NCI-H1930 (cell line): ENCODE measurements at places on chromosomes 13 and 19.

DNA sequence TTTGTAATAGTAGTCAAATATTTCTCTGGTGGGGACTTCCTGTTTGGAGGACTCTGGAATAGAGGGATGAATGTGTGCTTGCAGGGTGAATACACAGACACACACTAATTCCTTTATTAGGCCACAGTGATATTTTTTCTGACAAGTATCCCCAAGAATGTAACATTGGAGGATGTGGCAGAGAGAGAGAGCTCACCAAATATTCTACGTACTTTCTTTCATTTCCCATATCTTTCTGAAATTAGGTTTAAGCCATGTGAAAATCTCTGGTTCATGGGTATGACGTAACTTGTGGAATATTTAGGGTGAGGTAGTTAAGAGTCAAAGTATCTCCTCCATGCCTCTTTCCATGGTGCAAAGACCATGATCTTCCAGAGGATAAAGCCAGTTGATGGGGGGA lies 463.4 kb downstream of the DIAPH3 start:
- DNase-seq, result no peak

DNA sequence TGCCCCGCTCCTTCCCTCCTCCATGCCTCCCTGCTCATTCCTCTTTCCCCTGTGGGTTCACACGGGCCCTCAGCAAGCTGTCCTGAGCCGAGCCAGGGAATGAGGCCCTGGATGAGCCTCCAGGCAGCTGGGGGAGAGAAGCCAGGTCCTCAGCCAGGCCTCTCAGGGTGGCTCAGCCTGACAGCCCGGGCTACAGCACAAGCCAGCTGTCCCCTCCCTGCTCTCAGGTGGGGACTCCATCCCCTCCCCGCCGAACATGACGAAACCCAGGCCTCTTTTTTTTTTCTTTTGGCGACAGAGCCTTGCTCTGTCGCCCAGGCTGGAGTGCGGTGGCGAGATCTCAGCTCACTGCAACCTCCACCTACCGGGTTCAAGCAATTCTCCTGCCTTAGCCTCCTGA lies 40.0 kb upstream of the MATK start:
- DNase-seq, result no peak

GRCh38 chr19:33055718-33056117 lies 9.0 kb downstream of the RHPN2 start:
- DNase-seq, result no peak

DNA sequence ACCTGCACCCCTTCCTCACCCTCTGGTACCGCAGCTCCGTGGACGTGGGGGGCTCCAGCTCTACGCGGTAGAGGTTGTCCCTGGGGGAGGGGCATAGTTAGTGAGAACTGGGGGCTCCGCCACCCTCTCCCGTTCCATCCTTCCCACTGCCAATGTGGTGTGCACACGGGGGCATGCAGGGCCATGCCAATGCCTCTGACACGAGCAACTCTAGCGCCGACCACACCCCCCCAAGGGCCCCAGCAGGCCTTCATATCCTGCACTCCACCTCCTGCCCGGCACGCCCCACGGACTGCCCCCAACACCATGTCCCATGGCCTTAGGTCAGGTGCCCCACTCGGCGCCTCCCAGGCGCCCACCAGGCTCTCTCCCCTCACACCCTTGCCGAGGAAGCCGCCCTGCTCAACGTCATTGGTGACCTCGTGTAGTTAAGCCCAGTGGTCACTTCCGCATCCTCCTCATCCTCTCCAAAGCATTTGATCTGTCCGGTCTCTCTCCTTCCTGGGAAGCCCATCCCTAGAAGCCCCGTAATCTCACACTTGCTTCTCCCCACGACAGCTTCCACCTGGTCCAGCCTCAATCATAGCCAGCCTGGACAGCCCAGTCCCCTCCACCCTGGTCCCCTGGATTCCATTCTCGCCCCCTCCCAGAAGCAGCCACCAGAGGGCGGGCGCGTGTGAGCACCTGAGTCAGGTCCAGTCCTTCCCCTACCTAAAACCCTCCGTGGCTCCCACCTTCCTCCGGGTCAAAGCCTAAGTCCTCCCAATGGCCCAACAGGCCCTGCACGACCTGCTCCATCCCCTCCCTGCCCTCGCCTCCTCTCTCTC lies 2.1 kb downstream of the SEMA6B start:
- no peak for DNase-seq

- no peak for DNase-seq
Observed at GRCh38 chr19:31629579-31630363, 280.5 kb upstream of the TSHZ3 start.

DNA sequence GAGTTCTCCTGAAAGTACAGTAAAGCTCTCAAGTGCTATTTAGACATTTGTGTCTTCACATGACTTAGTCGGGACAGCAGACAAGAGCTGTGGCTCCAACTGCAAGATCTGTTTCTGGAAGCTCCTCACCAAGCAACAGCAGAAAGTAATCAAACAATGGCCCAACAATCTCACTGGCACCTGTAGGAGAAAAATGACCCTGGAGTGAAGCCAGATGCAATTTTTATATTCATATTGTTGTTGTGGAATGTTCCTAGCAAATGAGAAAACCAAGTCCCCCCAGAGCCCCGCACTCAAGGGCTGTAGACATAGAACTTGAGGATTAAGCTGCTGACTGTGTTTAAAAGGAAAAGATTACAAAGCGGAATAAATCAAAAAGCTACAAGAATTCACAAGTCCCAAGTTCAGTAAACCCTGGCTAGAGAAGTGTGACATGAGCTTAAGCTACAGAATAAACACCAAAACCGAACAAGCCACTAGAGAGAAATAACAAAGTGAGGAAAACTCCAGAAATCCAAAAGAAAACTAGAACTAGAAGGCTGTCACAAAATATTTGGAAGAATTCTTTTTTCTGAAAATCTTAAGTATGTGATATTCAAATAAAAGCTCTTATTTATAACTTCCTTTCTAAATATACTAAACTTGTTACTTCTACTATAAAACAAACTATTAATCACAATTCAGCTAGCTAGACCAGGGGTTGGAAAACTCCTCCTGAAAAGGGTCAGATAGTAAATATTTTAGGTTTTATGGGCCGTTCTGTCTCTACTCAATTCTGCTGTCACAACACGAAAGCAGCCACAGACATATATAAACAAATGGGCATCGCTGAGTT lies 454.5 kb downstream of the SUCLA2 start:
- DNase-seq, result no peak

DNA sequence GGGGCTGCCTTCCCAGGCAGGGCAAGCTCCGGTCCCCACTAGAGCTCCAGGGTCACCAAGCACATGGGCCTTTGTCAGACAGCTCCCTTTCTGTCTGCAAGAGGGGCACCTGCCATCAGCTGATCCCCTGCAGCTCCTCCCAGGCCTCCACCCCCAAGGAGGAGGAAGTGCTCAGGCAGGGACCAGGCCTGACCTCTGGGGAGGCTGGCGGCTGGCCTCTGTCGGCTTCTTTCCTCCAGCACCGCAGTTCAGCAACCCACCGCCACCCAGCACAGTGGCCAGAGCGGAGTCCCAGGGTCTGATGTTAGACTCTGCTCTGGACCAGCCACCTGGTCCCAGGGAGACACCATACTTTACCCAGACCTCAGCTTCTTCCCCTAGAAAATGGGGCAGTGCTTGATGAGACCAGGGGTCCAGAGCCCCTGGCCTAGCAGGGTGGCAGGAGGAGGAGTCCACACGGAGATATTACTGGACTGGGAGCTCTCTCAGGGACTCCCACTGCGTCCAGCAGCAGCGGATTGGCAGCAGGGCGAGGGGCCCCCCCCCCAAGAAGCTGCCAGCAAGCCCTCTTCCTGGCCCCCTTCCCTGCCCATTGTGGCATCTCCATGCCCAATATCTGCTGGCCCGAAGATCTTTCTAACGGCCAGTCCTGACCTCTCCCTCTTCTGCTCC lies 24.1 kb downstream of the NKPD1 start:
- no peak for DNase-seq

GRCh38 chr13:94902722-94903407 lies 190.5 kb upstream of the SOX21 start:
- peak; percentile 43 for DNase-seq

DNA sequence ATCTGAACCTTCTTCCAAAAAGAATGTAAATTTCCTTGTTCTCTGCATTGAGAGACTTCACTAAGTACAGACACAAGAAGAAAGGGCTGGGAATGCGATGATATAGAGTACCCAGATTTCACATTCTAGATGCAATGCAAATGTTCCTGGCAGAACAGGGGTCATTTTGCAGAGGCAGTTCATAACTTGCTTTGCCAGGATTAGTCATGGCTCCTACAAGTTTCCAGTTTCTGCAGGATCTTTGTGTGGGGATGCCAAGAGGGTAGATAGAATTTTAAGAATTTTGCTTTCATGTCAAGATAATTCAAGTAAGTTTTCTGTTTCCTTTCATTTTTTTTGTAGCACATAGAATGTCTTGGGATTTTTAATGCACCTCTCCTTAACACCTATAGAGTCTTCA lies 181.2 kb downstream of the FGF9 start:
- no peak for DNase-seq

GRCh38 chr19:12034620-12035019 lies 859 bp downstream of the ZNF433 start:
- DNase-seq, result no peak

- DNase-seq, result no peak
Observed at GRCh38 chr19:16143399-16144215, at the start of gene HSH2D. HSH2D (plus strand) TSS chr19:16143685; CDS start chr19:16148751, 5,066 bp downstream.

- DNase-seq, result no peak
Observed at GRCh38 chr13:31894931-31895330, 136.6 kb upstream of the FRY start.

- peak; percentile 62 for DNase-seq
Observed at GRCh38 chr13:102580552-102581169, 16.1 kb upstream of the TPP2 start.

DNA sequence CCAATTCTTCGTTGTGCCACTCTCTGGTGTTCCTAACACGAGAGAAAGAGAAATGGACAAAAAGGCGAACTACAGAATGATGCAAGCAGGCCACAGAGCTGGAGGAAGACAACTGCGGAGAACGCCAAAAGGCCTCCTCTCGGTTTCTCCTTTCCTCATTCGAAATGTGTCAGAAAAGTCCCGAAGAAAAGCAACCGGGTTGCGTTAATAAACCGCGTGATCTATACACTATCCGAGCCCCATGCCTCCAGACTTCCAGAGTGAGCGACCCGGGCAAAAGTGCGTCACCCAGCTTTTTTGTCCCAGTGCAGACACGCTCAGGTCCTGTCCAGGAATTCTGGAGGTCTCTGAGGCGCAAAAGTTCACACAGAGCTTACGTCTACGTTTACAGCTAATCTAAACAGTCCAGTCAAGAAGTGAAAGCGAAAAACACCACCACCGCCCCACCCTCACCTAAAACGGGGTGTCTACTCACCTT lies 413 bp downstream of the N4BP2L2 start:
- no peak for DNase-seq

DNA sequence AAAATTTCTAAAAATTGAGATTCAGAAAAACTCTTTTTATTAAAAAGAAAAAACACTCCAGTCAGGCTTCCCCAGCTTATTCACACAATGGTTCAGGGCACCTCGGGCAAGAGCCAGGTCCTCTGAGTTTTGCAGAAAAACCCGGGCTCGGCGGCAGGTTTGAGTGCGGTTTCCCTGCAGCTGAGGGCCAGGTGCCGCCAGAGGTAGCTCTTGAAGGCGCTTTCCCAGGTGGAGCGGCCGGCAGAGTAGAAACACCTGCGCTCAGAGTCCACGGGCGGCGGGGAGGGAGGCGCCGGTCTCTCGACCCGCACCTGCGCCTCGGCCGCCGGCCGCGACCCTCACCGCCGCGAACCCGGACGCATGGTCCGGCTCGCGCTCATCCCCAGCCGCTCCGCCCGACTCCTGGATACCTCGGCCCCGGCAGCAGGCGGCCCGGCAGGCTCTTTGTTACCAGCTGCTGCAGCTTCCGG lies 444 bp downstream of the PROSER1 start:
- peak; percentile 83 for DNase-seq

- DNase-seq, result no peak
Observed at GRCh38 chr13:71576571-71576970, 290.4 kb downstream of the DACH1 start.

DNA sequence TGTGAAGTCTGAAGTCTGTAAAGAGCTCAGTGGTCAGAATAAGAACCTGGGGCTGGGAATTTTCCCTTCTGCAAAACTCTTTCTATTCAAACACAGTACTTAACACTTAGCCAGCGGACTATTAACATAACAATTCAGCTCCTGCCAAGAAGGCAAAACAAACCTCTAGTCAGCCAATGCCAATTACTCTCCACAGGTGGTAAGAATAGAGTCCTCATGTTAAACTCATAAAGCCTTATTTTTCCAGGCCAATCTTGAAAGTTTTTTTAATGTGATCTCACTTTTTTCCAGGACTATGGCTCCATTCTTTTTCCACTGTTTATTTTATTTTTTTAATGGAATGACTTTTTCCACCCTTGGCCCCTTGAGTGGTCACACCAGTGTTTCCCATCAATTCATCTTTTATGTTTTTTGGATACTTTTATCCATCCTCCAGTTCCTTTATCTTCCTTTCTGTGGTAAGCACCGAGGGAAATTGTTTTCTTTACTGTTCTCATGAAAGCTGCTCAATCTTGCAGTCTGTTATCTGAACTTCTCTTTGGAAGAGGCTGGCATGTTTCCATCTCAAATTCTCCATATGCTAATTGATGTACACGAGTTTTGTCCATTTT lies 217.3 kb downstream of the LHFPL6 start:
- DNase-seq, result peak; percentile 22

- no peak for DNase-seq
Observed at GRCh38 chr19:55623561-55623960, 805 bp downstream of the ZNF784 start.

- DNase-seq, result no peak
Observed at GRCh38 chr13:110317093-110317492, 10.0 kb downstream of the COL4A2 start.

DNA sequence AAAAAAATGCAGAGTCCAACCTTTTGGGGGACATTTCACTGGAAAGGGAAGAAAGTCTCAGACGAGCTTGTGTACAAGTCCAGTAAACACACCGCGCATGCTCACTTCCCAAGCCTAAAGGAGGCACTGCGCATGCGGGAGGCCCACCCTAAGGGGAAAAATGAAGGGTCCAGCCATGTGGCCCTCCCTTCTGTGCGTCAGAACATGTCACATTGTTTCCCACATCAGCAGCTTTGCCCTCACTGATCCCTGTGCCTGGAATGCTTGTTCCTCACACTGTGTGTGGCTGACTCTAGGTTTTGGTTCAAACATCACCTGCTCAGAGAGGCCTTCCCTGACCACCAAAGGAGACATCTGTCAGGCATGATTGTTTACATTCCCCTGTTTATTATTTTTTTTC lies 4.4 kb downstream of the ELSPBP1 start:
- DNase-seq, result no peak

DNA sequence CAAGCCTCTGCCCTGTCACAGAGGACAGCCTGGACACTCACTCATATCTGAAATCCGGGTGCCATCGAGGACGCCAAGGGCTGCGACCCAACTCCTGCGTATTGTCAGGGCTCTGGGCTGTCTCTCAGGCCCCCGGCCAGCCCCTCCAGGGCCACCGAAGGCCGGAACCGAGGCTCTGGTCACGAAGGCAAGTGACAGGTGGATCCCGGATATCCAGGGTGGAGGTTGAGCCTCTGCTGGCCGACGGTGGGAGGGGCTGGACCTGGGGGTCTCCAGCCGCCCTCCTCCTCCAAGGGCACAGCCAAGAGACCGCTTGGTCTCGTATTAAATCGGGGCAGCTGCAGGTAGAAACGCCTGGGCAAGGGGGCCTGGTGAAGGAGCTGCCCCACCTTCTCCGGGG lies 5.4 kb downstream of the RNF126 start:
- no peak for DNase-seq

GRCh38 chr19:33405553-33406461 lies 32.3 kb downstream of the CEBPG start:
- no peak for DNase-seq

- DNase-seq, result no peak
Observed at GRCh38 chr19:279231-279630, 12.0 kb downstream of the PLPP2 start.

- DNase-seq, result no peak
Observed at GRCh38 chr13:44932171-44932849, 57.0 kb downstream of the NUFIP1 start.
